ENCODE measurements at places on chromosomes 2 and 18.

- DNase-seq = no peak
Observed at GRCh38 chr2:23292024-23292423, 93.0 kb upstream of the KLHL29 start.

GRCh38 chr2:66573416-66573815 is 138.5 kb downstream of the MEIS1 start:
- no peak for DNase-seq

- DNase-seq = no peak
Observed at GRCh38 chr2:163779970-163780597, 44.3 kb upstream of the FIGN start.

GRCh38 chr2:109372614-109373013 is 241.2 kb downstream of the SEPTIN10 start:
- DNase-seq = no peak

DNA sequence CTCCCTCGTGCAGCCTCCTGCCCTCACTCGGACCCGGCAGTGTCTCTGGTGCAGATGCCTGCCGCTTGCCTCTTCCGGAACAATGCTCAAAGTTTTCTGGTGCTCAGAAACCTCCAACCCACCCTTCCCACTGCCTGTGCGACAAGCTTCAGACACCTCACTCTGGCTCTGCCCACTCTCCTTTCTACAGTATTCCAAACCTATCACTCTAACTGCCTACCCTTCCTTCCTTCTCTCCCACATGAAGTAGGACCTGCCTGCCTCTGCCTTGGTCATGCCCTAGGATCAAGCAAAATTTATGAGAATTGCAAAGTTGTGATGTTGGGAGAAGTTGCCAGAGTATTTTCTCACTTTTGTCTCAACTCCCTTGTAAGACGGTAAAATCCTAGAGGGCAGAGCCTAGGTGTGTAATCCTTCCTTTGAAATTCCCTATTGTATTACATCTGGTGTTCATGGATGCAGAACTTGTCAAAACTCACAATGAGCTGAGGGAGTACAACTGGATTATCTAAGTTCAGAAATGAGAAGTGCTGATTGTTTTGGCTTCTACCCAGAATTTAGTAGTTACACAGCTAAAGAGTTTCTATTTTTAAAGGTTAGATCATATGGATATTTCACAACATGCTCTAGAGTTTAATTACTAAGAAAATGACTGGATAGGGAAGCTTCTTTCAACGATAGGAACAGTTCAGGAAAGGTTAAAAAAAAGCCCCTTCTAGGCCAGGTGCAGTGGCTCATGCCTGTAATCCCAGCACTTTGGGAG is 7.2 kb downstream of the NPC1 start:
- no peak for DNase-seq

Measured in tibial nerve (tissue), 4 donors.